ENCODE measurements at places on chromosomes 11 and 22. TPM values are rescaled to one million over a fixed set of nuclear protein-coding genes. Genes with fewer than 3 reads are reported as not detected.

GRCh38 chr11:75024068-75024449 lies 35.3 kb downstream of the NEU3 start:
- DNase-seq: no peak

GRCh38 chr22:42889304-42889703 lies 32.2 kb upstream of the ARFGAP3 start:
- DNase-seq: no peak

DNA sequence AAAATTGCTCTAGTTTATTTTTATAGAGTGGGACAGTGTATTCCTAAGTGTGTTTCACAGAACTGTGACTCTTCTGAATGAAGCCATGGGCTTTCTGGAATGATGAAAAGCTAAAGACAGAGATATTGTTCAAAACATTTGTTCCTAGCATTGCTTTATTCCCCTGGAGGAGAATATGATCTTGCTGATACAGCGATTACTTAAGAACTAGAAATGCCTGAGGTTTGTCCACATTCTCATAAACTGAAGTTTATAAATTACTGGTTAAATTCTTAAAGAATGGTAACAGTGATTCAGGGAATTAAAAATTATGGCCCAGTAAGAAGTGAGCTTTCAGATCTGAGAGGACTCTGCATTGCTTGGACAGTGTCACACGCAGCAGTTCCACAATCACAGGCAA lies 690.3 kb downstream of the FAM181B start:
- DNase-seq: no peak

GRCh38 chr22:44777364-44777755 lies 25.0 kb downstream of the ARHGAP8 start:
- DNase-seq: no peak

- DNase-seq: no peak
Measured at GRCh38 chr22:50275181-50276055, 5.2 kb upstream of the MAPK11 start.

DNA sequence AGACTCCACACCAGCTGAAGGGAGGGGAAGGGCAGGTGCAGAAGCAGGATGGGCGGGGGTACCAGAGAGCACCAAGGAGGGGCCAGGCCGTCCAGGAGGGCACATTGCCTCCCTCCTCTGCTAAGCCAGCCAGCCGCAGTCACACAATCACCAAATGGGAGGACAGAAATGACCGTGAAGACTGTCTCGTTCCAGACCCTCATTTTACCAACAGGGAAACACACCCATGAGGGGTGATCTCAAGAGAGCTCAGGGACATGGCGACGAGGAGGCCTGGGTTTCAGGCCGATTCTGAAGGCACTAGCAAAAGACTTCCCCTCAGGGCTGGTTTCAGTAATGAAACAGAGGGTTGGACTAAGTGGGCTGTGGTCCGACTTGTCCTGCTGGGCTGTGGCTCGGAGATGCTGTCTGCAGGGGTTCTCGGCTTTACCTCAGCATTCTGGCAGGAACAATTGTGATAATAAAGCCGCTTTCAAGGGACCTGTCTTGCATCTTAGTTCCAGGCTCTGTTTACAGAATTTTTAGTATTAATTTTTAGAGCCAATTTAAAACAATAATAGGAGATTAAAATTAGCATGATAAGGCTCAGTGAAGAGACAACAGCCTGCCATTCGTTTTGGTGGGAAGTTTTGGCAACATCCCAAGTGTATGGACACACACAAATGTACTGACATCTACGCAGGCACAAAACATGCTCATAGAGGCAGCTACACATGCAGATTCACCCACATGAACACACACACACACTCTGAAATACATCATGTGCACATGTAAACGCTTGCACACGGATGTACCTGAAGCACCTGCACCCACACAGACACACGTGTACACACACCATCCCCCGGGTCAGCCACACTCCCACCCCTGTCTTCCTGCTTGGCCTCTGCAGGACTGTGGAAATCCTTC lies 2.0 kb upstream of the B3GAT1 start:
- DNase-seq: no peak

DNA sequence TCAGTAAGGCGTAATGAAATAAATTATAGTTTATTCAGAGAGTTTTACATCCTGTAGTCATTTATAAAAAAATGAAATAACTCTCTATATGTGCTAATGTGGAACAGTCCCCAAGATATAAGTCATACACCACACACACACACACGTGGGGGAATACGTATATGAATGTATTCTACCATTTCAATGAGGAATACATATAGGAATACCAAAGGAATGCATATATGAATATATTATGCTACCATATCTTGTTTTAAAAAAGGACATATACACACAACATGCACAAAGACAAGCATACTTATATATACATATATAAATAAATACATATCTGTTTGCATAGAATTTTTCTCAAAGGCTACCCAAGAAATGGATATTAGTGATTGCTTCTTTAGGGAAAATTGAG lies 39.6 kb upstream of the GRIK4 start:
- no peak for DNase-seq

- DNase-seq: no peak
Measured at GRCh38 chr22:27194096-27194748, 536.8 kb downstream of the MIAT start.

- DNase-seq: peak; percentile 14
Measured at GRCh38 chr22:38148245-38148644, 33.4 kb downstream of the PLA2G6 start.

DNA sequence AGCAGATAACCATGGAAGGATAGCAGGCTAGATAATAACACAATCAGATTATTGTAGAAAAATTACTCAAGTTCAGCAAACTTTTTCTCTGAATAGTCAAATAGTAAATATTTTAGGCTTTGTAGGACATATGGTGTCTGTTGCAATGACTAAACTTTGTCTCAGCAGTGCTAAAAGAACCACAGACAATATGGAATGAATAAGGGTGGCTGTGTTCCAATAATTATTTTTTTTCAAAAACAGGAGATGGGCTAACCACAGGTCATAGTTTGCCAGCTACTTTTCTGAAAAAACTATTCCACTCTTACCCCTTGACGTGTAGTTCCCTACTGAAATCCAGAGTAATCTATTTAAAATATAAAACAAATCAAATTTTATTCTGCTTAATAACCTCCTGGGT lies 153.9 kb upstream of the LRRC4C start:
- no peak for DNase-seq

Gene TMPRSS4
- not detected for total RNA-seq

GRCh38 chr11:35990170-35990569 lies 46.3 kb downstream of the LDLRAD3 start:
- DNase-seq: no peak

GRCh38 chr22:44845191-44845590 lies 92.8 kb downstream of the ARHGAP8 start:
- DNase-seq: no peak

DNA sequence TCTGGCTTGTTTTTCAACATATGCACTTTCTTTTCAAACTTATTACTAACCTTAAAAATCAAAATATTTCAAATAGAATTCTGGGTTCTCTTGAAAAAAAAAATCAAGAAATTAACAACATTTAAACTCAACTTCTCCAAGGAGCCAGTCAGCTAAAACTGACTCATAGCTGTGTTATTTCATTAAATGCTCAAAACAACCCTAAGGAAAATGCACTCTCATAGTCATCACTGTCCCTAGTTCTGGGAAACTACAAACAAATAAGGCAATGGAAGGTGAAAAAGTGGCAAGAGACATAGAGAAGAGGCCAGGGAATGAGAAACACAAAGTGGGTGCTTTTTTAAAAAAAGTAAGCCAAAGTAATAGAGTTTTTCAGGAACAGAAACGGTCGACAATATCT lies 4.1 kb upstream of the ARHGAP20 start:
- DNase-seq: no peak

Gene KRTAP5-10
- total RNA-seq: not detected

DNA sequence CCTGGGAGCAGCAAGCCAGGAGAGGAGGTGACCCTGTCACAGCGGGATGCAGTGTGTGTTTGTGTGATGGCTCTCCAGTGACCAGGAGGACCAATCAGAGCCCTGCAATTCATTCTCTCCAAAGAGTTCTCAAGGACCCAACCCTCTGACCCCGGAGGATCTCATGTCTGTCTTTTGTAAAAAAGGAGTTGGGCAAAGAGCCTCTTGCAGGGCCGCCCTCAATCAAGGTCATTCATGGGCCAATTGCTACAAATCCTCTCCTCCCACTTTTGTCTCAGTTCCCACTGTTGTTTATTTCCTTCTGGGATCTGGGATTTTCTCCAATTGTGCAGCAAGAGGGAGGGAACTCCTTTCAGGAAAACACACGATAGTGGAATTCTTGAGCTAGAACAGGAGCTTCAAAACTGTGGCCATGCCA lies 4.0 kb downstream of the TECTA start:
- no peak for DNase-seq

Gene MS4A7
- total RNA-seq: 48.4 TPM

- DNase-seq: no peak
Measured at GRCh38 chr22:41260871-41261270, 20.1 kb upstream of the CHADL start.

Gene TCN2
- total RNA-seq: 21.6 TPM

DNA sequence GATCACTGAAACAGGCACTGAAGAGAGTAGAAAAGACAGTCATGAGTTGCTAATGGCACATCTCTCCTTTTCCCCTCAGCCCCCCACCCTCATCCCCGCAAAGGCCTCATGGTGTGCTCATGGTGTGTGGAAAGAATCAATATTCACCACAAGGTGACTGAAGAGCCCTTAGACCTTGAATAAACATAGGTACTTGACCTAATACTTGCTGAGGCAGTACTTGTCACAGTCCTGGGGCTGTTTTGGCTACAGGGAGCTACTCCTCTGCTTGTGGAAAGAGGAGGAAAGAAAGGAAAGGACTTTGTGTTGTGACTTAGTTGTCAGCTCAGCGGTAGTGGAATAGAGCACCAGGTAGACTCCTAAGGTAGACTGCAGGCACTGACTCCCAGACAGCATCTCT lies 537.8 kb upstream of the CCDC179 start:
- no peak for DNase-seq

Gene TPBGL
- total RNA-seq: 0.31 TPM

- DNase-seq: no peak
Measured at GRCh38 chr22:40203572-40203971, 25.8 kb downstream of the TNRC6B start.

- DNase-seq: no peak
Measured at GRCh38 chr11:128832121-128832497, 35.0 kb downstream of the KCNJ1 start.

DNA sequence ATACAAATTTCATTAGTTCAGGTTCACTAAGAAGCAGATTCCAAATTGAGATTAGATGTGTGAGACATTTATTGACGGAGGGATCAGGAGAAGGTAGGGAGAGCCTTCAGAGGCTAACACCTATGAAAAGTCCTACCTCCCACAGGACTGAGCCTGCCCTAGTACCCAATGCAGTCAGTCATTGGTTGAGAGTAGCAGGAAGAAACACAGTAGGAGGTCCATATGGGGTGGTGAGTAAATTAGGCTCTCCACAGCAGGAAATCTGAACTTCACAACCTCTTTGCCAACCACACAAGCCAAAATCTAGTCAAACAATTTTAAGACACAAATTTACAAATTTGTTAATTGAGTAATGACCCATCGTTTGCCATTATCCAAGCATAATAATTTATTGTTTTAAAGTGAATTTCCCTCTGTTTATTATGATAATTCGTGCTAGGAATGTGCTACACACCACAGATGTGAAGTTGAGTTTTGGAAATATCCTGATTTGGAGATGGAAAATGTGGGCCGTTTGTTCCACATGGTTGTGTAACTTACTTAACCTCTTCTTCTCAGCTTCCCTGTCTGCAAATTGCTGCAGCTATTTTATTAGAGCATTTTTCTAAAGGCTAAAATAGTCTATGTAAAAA lies 542.1 kb downstream of the ETS1 start:
- DNase-seq: no peak

Gene BET1L
- 48.1 TPM for total RNA-seq

Gene TRIM6
- 3.3 TPM for total RNA-seq

Gene PKNOX2
- 17.3 TPM for total RNA-seq

Gene KDM4D
- 0.80 TPM for total RNA-seq

Gene TEX54
- not detected for total RNA-seq
